ENCODE measurements at places on chromosomes 2 and 18. TPM values are rescaled to one million over a fixed set of nuclear protein-coding genes. Genes with fewer than 3 reads are reported as not detected.

The INHBB gene
- not detected for total RNA-seq

GRCh38 chr2:47771211-47771610 is 11.7 kb upstream of the MSH6 start:
- DNase-seq, result no peak

The YPEL5 gene
- 962 TPM for total RNA-seq

The BCL11A gene
- total RNA-seq, result 11.9 TPM

- DNase-seq, result no peak
Observed at GRCh38 chr2:43273529-43273928, 47.1 kb upstream of the ZFP36L2 start.

The INPP5D gene
- 216 TPM for total RNA-seq

DNA sequence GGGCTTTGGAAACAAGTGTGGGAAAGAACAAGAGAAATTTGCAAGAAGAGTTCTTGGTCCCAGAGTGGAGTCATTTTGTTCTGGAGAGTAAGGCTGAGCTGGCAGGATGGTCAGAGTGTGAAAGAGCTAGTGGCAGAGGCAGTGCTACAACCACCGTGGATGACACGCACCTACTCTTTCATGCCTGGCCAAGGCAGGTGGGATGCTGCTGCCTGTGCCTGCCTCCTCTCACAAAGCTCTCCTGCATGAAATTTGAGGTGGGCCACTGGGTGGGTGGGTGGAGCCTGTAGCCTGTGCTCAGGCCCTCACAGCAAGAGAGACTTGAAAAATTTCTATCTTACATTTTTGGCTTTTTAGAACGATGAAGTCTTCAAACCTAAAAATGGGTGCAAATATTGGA is 9.4 kb upstream of the INO80C start:
- no peak for DNase-seq

DNA sequence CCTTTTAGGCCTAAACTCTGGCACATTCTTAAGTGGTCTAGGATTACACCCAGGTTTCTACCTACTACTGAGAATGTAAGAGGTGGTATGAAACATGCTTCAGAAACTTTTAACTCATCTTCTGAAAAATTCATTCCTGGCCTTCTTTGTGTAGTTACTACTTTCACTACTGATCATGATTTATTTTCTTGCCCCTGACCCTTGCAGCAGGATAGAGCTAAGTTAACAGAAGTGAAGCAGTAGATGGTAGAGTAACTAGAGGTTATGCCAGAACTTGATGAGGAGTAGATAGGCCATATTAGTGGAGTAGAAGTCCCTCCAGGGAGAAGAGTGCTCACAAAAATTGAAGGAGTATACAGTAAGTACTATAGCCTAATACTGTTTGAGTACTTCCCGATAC is 75.5 kb upstream of the MSTN start:
- no peak for DNase-seq

DNA sequence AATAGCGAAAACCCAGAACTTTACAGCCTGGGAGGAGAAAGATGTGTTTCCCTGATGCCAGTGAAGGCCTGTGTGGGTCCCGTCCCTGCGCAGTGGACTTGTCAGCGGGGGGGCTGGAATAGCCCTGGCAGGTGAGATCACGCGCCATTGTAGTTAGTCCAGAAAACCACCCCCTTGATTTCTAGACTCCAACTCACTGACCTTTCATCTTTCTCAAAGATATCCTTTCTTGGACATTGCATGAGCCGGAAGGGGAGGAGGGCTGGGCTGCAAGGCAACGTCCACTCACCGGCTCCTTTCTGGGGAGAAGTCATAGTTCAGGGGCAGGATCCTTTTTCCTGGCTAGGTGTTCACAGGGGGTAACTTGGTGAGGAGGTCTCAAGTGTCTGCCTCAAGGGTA is 22.3 kb upstream of the ASAP2 start:
- no peak for DNase-seq

GRCh38 chr18:9147440-9148202 is 11.0 kb downstream of the ANKRD12 start:
- DNase-seq, result peak; percentile 11

DNA sequence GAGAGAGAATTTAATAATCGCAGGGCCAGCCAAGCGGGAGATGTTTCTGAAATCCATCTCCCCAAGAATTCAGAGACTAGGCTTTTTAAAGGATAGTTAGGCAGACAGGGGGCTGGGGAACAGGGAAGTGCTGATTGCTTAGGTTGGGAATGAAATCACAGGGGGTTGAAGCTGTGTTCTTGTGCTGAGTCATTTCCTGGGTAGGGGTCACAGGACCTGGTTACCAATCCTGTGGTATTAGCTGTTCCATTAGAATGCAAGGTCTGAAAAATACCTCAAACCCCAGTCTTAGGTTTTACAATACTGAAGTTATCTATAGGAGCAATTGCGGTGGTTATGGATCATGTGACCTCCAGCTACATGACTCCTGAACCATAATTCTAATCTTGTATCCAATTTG is 4.6 kb downstream of the SP140 start:
- no peak for DNase-seq

The RNPEPL1 gene
- 189 TPM for total RNA-seq

DNA sequence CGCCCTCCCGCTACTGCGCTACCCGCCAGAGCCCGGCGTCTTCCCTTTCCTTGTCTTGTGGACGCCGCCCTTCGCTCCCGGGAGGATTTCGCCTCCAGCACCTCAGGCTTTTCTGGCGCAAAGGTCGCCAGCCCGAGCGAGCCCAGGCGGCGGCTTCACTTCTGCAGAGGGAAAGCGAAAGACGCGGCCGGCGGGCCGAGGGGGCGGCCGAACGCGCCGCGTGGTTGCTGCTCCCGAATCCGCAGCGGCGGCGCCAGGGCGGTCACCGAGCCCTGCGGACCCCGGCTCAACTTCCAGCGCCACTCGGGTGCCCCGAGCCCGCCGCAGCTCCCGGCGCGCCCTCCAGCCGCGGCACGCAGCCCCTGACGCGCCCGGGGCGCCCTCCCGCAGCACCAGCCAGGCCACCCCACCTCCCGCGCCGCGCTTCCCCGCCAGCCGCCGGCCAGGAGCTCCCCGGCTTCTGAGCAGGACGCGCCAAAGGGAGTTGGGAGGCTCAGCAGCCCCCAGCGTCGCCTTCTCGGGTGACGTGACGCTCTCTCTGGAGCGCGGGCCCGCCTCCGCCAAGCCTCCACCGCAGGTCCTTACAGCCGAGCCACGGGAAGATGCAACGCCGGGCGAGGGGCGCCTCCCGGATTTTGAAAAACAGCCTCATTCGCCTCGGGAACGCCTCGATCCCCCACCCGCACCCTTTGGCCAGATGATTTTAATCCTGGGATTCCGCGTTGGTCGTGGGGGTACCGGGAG is 84.9 kb upstream of the EPB41L3 start:
- DNase-seq, result no peak

GRCh38 chr2:113273027-113273551 is 5.6 kb downstream of the PAX8 start:
- DNase-seq, result no peak

GRCh38 chr2:10504370-10504993 is 56.4 kb upstream of the ODC1 start:
- no peak for DNase-seq

DNA sequence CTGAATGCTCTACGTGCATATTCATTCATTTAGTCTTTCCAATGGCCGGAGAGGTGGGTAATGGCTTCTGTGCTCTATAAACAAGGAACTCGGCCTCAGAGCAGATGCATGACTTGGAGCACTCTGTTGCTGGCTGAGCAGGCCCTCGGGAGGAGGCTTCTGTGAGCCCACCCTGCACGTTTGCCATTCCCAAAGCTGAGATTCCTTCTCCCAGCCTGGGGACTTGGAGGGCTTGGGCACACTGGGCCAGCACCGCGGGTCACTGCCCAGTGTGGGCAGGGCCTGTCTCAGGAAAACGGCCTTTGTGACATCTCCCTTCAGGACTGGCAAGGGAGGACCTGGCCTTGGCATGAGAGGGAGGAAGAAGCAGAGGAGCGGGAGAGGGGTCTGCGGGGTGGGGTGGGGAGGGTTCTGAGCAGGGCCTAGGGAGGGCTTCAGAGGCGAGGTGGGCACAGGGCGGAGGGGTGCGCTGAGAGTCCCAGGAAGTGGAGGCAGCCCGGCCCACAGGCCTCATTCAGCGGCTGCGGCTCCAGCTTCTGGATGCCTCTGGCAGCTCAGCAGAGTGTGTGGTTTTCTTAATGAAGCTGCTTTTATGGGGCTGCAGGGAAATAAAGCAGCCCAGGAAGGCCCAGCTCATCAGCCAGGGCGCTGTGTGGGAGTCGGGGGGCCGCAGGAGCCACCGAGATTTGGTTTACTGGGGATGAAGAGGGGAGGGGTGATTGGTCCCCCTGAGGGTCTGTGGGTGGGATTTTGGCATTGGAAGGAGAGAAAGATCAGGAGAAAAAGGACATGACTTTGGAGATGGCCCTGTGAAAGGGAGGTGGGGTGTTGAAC is 51.7 kb upstream of the OTOF start:
- no peak for DNase-seq

DNA sequence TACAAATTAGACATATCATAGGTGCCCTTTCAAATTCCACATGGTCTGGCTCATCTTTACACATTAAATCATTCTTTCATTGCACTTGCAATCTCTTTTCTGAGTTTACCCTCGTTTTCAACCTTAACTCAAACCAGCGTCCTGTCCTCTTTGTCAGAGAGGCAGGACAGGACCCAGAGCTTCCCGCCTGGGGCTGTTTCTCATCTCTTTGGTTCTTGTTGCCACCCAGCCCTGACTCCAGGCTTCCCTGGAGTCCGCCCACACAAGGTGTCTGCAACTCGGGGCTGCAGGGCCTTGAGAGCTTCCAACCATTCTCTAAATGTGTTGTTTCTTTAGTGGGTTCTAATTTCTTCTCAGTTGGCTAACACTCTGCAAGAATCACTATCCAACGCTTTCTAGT is 24.4 kb downstream of the RBMS1 start:
- DNase-seq, result no peak

GRCh38 chr2:14301331-14301730 is 331.2 kb upstream of the LRATD1 start:
- no peak for DNase-seq

The HOXD4 gene
- total RNA-seq, result not detected

GRCh38 chr2:137862651-137863050 is 101.6 kb upstream of the HNMT start:
- no peak for DNase-seq

GRCh38 chr18:67926929-67927864 is 410.7 kb upstream of the DSEL start:
- DNase-seq, result no peak

GRCh38 chr2:16254356-16254965 is 314.1 kb downstream of the MYCN start:
- DNase-seq, result no peak

The LRRTM1 gene
- total RNA-seq, result not detected

DNA sequence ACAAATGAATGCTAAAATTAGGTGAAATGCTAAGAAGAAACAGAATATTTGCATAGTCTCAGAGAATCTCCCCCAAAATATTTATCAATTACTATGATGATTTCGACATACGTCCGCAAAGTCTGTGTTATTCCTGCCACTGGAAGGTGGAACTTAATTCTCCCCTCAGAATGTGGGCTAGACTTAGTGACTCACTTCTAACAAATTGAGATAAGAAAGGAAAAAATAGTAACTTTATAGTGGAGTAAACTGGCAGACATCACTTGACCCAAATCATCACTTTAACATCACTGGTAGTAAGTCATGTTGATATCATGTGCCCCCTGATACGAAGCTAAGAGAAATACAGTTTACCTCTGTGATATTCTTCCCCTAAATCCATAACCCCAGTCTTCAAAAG is 23.5 kb downstream of the HADHB start:
- DNase-seq, result no peak

The LRRTM4 gene
- total RNA-seq, result not detected

DNA sequence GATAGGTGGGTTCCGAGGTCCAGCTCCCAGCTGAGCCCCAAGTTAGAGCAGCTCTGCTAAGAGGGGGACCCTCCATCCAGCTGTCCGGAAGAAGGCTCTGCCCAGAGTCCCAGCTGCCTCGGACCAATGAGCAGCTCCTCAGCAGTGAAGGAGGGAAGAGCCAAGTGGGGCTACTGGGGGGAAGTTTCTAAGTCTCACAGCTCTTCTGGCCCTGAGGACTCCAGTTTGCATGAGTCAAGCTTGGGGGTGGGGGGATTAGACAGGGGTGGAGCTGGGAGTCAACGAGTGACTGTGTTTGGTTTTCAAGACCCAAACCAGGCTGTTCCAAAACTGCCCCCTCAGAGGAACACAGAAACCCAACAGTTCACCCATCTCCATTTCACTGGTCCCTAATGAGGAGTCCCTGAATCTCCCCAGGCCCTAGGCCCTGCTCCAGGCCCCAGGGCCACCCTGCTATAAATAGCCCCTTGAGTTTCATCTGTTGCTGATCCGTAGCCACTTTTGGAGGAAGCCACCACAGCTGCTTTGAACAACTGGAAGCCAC is 100.9 kb downstream of the TNS1 start:
- no peak for DNase-seq

The GYPC gene
- 119 TPM for total RNA-seq

DNA sequence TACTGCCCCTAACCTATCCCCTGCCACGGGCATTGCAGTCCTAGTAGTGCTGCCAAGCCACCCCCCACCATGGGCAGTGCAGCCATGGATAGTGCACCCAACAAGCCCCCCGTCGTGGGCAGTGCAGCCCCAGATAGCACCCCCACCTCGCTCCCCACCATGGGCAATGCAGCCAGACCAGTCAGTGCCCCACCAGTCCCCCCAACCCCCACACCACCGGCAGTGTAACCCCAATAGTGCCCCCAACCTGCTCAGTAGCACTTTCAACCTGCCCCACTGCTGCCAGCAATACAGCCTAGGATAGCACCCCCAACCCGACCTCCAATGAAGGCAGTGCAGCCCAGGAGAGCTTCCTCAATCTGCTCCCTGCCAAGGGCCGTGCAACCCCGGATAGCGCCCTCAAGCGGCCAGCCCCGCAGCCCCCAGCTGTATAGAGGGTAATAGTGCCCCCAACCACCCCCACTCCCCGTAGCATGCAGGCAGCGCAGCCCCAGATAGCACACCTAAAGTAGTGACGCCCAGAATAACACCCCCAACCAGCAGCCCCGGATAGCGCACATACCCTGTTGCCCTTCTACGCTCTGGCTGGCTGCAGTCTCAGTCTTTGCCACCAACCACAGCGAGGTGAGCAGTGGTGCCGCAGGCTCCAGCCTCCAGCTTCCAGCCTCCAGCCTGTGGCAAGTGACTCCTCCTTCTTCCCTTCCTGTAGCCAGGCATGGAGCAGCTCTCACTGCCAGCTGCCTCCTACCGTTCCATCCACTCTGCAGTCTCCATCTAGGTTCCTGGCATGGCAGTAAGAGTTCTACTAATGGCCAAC is 45.4 kb upstream of the ANKRD62 start:
- DNase-seq, result no peak

GRCh38 chr2:34570266-34570872 is 971.3 kb upstream of the FAM98A start:
- DNase-seq, result no peak

GRCh38 chr2:7672685-7673071 is 755.5 kb downstream of the RNF144A start:
- no peak for DNase-seq

DNA sequence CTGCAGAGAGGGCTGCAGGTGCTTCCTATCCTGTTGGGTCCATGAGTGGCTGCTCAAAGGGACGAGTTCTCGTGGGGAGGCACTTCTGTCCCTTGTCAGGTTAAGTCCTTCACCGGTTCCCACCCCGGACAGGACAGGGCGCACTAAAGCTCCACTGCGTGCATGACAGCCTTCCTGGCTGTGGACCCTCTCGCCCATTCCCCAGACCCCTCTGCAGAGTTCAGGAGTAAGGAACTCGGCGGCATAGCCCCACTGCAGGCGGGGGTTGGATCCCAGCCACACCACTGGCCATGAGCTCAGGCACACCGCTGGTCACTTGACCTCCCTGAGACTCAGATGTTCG is 147.5 kb upstream of the ID2 start:
- DNase-seq, result no peak

Measured in T-cell (primary cell).